ENCODE measurements at places on chromosomes 13 and 19.

GRCh38 chr19:21608571-21608970 lies 103.2 kb downstream of the ZNF429 start:
- DNase-seq = no peak

DNA sequence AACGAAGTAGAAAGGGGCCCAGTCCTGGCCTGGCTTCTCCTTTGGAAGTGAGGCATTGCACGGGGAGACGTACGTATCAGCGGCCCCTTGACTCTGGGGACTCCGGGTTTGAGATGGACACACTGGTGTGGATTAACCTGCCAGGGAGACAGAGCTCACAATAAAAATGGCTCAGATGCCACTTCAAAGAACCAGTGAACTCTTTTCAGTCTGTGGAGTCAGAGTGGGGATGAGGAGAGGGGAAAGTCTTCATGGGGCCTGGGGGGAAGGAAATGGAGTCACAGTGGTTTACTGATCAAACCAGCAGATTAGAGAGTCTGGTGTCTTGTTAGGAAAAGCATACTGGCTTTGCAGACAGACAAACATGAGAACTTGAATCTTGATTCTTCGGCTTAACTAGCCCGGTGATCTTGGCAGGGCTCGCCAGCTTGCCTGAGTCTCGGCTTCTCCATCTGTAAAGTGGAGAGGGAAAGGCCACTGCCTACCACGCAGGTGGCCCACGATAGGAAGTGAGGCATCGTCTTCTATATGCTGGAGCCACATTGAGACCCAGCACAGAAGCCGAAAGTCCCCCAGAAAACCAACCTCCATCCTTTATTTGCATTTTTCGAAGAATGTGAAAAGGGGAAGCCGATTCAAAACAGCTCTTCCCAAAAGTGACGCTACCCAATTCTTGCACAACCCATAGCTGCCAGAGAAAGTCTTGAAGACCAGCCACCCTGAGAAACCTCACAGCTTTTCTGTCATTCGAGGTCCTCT lies at the start of gene FFAR1:
Gene FFAR1 (plus strand): TSS at position 732 of the 759 bp plus-strand sequence. CDS start 3,650 bp downstream, outside the sequence.
- DNase-seq = no peak

DNA sequence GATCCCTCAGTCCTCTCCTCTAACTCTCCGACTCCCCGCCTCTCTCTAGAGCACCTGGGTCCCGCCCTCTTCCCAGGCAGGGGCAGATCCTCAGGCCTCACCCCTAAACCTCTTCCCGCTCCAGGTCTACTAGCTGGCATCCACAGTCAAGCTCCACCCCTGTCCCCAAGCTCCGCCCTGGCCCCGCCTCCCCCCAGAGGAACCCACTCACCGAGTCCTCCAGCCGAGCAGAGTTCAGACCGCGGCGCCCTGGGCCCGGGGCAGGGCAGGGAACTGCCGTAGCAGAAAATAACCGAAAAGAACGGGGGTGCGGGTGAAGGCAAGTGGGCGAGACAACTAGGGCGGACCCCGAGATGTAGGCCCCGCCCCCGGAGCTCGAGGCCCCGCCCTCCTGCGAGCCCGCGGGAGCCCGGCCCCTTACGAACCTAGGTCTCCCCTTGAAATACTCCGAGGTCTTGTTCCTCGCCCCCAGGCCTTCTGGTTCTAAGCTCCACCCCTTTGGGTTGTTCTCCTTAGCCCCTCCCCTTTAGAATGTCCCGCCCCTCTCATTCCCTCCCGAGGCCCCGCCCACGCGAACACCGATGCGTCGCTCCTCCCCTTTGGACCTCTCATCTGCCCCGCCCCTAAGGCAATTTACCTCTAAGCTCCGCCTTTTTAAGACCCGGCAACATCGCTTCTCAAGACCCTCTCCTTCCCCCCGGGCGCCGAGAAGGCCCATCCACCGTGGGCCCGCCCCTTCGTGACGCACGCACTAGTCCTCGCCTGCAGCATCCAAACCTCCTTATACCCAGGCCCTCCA lies at the start of gene GGN:
Gene GGN (minus strand): TSS at position 485 of the 799 bp plus-strand sequence. CDS start 773 bp downstream, outside the sequence.
- DNase-seq = peak; percentile 69

DNA sequence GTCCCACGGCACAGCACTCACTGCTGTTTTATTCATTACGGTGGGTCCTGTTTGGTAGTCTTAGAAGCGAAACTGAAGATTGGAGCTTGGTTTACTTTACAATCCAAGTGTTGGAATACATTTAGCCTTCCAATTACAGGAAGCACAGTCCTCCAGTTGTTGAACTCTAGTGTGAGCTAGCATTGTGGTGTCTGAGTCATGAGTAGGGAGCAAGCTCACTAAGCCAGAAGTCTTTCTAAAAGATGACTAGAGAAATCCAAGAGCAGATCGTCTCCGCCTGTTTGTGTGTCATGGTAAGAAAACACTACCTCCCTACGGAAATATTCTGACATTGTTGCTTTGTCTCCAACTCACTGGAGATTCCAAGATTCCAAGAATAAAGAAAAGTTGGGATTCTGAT lies 10.1 kb upstream of the SHISA2 start:
- DNase-seq = no peak

- peak; percentile 40 for DNase-seq
Observed at GRCh38 chr19:49056101-49056901, 1.2 kb downstream of the CGB7 start.

- no peak for DNase-seq
Observed at GRCh38 chr13:32682740-32683139, 96.5 kb downstream of the PDS5B start.

- DNase-seq = no peak
Observed at GRCh38 chr13:99367106-99367616, 60.0 kb upstream of the GPR183 start.

- DNase-seq = no peak
Observed at GRCh38 chr13:99507986-99508385, 6.7 kb downstream of the TM9SF2 start.

GRCh38 chr13:73859841-73860240 lies 274.4 kb downstream of the KLF12 start:
- DNase-seq = no peak

GRCh38 chr19:19213426-19214158 lies 1.8 kb downstream of the NCAN start:
- DNase-seq = no peak

GRCh38 chr19:10748195-10748926 lies 30.5 kb downstream of the DNM2 start:
- no peak for DNase-seq

GRCh38 chr13:50198508-50198907 lies 183.3 kb downstream of the KCNRG start:
- DNase-seq = no peak

GRCh38 chr13:97866346-97866745 lies 87.1 kb upstream of the IPO5 start:
- DNase-seq = no peak

GRCh38 chr13:47170971-47171370 lies 274.1 kb upstream of the HTR2A start:
- DNase-seq = no peak

- DNase-seq = no peak
Observed at GRCh38 chr13:91145571-91146205, 201.8 kb upstream of the MIR17HG start.

DNA sequence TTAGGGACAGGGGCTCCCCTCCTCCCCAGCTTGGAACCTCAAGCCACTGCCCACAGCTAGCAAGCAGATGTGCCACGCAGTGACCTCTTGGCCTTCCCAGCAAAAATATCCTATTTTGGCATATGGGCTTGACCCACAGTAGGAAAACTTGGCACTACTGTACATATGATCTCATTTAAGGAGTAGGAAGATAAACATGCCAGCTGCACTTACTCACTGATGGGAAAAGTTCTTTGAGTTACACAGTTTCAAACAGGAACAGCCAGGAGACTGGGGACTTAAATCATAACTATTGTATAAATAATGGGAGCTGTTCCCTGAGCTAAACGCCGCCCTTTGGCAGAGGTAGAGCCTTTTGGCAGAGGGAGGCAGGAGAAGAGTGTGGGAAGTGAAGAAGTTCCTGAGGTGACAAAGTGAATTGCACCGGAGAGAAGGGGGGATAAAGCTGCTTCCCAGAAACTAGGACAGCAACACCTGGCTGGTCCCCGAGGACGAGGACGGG lies 6.1 kb downstream of the SACS start:
- DNase-seq = no peak

DNA sequence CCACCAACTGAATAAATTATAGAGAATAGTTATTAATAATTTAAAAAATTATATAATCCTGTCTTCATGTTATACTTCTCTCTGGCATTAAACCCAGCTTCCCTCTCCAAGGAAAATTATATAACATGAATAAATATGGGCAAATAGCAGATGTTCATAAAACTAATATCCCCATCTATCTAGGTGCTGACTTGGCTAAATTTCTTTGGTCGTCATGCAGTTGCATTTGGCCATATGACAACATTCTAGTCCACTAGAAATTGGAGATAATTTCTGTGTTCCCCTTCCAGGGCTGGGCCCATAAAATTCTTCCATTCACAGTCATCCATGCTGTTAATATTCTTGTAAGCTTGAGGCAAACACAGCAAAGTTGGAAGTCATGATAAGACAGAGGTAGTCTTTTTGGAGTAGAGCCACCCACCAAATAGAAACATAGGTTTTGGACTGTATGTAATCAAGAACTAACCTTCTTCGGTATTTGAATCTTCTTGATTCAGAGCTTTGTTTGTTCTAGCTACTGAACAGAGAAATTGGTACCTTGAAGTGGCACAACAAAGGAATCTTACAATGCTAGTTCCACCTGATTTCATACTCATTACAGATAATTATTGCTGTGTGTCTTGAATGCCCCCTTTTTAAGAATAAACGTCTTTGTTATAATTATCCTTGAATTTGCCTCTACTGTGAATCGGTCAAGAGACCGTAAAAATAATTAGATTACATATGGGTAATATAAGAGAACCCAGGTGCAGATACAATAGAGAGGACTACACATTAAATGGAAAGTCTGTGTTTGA lies 678.5 kb upstream of the PCDH20 start:
- DNase-seq = no peak

- no peak for DNase-seq
Observed at GRCh38 chr19:50739132-50739913, 16.2 kb downstream of the CLEC11A start.

DNA sequence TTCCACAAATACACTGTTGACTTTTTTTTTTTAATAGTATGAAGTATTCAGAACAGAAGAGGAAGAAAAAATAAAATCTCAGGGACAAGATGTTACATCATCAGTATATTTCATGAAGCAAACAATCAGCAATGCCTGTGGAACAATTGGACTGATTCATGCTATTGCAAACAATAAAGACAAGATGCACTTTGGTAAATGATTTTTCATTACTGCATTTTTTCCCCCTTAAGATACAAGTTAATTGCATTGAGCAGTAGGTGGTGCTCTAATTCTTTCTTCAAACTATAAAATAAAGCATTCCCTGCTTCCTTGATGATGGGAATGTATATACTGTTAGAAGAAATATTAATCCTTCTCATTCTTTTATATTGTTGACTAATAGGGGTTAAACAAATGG lies 17.1 kb downstream of the UCHL3 start:
- no peak for DNase-seq

DNA sequence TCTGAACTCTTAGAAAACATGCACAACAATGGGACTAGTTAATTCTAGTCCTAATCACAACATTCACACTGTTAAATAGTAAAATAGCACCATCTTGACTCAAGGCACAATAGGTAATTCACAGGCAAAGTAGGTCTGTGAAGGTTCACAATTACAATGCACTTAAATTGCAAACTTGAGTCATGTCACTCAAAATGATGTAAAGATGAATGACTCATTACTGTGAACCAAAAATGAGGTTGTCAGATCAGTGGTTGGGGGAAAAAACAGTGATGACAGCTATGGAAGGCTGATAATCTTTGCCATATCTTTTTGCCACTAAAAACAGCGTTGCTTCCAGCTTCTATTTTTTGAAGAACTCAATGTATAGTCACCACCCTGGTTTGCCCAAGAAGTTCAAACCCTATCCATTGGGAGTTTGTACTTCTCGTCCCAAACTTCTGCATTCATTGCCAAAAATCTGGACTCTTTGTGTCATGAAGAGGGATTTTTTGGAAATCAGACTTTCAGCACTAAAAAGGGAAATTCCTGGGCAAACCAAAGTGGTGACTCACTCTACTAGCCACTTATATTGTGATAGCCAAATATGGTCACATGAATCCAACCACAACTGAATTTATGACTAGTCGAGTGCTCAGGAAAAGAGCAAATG lies 200.9 kb upstream of the TMTC4 start:
- no peak for DNase-seq

- no peak for DNase-seq
Observed at GRCh38 chr19:28744943-28745342, 468.0 kb downstream of the UQCRFS1 start.

GRCh38 chr13:19148561-19148960 lies 33.1 kb downstream of the TUBA3C start:
- DNase-seq = no peak

DNA sequence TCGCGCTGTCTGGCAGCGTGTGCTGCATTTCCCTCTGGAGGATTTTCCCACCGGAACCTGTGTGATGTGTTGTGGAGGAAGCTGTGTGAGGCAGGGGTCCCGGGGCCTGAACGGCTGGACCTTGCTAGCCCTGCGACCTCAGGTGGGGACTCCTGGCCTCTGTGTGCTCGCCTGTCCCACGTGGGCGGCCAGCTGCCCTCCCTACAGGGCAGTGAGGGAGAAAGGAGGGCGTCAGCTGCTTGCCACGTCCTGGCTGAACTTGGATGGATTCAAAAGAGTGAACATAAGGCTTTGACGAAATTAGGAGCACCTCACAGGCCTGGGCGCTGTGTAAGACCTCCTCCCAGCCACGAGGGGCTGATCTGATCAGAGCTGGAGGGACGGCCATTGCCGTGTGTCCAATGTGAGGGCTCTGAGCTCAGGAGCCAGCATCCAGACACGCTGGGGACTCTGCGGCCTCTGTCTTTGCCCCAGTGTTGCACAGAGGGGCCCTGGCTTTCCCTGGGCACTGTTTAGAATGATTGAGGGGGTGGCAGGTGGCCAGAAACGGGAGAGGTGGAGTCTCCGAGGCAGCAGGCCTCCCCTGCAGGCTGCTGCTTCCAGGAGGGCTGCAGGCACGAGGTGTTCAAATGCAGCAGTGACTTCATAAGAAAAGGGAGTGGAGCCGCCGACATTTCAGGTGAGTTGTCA lies 13.0 kb downstream of the TFDP1 start:
- DNase-seq = no peak

DNA sequence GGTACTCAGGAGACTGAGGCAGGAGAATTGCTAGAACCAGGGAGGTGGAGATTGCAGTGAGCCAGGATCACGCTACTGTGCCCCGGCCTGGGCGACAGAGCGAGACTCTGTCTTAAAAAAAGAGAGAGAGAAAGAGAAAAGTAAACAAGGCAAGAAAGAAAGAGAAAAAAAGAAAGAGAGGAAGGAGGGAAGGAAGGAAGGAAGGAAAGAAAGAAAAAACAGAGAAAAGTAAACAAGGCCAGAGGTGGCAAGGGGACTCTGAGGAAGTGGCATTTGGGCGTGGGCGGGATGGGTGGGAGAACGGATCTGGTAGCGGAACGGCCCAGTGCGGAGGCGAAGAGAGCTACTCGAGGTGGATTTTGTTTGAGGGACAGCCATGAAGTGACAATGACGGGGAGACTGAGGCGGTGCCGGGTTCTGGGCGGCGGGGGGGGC lies 7.5 kb upstream of the ARRDC2 start:
- no peak for DNase-seq

DNA sequence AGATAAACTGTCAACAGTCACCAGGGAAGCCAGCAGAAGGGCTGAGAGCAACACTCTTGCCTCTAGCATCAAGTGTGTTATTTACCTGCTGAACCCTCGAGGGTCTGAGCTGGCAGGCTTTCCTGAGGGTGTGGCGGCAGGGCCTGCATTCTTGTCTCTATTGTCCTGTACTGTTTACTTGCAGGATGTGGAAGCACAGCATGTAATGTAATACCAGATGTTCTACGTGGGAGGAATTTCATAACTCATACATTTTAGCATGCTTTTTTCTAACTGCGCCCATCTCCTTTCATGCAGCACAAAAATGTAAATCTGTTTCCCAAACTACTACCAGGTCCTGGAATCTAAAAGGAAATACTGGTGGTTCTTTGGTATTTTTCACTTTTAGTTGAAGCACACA lies 153.1 kb downstream of the RGCC start:
- DNase-seq = no peak
